ENCODE measurements at places on chromosomes 16 and 17.
A peak's percentile ranks its signal among the peaks of the same experiment; 100 is the strongest.

GRCh38 chr17:45018848-45019711 lies 32.4 kb downstream of the DCAKD start:
- peak; percentile 57 for DNase-seq

DNA sequence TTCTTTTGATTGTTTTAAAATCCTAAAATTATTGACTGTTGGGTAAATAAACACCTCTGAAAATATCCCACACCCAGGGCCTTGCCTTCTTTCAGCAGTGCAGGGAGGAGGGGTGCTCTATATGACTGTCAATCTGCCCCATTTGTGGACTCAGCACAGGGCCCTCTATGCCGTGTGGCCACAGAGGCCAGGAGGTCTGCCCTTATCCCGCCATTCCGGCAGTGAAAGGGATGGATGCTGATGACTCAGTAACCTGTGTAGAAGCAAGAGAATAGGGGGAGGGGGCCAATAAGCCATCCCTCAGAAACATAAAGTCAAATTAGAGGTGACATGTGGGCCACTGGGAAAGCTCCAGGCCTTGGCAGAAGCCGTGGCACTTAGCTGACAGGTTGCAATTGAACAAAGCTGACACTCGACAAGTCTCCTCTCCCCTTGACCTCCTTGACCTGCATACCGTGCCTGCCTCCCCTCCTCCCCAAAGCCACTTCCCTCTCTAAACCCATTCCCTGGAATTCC lies 281.4 kb upstream of the DYNLRB2 start:
- no peak for DNase-seq

DNA sequence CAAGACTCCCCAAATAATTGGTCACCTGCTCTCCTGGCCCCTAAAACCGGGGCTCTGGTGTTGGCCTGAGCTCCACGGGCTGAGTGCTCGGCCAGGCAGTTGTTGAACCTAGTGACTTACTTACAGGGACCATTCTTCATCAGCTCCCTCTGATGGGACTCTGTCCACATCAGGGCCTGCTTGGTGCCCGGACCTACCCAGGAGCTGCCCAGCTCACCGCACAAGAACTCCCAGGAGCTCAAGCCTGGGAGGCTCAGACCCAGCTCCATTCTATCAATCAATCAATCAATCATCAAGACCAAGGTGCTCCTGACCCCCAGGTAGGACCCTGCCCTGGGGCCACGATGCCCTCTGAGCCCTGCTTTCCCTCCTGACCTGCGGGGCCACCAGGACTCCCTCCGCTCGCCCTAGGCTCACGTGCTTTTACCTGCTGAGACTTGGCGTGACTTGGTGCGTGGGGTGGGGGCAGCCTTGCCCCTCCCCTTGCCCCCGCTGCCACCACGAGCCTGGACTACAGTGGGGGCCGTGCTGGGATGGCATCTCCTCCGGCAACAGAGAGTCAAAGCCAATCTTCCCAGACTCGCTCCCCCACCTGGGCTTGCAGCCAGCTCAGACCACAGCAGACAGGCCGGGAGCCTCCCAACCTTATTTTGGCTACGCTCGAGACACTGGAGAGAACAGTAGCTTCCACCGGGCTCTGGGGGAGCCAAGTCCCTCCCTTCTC lies 15.7 kb downstream of the IL34 start:
- DNase-seq, result no peak

DNA sequence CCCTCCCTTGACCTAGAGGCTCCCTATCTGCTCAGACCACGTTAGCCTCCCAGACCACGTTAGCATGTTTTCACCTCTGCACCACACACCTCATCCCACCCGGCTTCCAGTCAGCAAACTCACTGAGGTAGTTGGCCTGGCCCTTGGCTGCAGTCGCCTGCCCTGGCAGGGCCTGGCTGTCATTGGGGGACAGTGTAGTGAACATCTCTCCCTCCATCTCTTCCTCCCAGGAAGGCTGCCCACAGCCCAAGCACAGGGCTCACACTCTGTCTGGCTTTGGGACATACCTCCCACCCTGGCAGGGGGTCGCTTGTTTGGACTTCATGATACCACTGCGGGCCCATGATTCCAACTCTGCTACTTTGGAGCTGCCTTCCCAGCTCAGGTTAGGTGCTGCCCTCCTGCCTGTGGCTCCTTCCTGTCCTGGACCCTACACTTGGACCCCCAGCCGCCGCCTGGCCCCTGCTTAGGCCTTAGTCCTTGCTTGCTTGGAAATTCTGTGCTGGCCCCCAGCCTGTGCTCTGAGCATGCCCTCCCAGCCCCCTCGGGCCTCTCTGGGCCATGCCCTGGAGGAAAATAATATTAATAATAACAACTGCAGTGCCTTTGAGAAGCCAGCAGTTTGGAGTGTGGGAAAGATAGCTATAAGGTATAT lies 167.7 kb downstream of the COPRS start:
- DNase-seq, result no peak

- DNase-seq, result peak; percentile 84
These were observed 759 bp upstream of the TP53I13 start for GRCh38 chr17:29567554-29568330.

DNA sequence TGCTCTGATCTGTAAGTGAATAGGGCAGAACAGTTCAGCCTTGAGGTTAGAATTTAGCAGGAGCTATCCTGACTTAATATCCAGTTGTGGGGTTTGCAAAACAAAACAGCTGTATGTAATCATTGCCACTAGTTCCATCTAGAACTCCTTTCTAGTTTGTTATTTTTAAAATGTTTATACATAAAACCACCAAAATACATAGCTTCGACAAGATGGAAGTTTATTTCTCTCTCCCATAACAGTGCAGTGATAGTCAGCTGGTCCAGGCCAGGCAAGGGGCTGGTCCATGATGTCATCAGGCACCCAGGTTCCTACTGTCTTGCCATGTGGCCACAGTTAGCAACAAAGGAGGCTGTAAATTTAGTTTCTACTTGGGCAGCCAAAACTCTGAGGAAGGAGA lies 10.5 kb upstream of the PLK1 start:
- no peak for DNase-seq

DNA sequence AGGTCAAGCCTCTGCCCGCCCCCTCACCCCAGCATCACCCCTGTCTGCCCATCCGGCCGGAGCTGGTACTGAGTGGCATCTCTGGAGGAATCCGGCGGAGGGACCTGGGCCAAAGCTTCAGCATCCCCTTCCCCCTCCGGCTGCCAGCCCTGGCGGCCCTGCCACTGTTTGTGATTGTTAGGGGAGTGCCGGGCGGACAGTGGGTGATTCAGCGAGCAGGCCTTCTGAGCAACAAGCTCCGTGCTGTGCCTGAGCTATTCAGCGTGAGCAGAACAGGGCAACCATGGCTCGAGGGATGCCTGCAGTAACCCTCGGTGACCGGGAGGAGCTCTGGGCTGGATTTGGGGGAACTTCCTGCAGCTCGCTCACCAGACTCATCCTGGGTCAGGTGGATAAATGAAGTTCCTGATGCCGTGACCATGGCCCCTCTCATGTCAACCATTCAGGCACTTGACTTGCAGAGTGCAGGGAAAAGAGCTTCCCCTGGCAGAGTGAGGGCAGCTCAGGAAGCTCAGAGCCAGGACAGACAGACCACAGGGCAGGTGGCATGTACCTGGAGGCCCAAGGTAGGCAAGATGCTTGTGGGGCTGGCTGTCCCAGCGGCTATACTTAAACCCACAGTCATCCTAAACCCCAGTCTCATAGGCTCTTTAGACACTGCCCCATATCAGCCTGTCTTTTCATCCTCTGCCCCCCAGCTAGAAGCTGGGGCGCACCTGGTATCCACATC lies 24.3 kb upstream of the MLKL start:
- DNase-seq, result no peak

GRCh38 chr17:7220593-7221277 lies 997 bp downstream of the ACADVL start:
- peak; percentile 66 for DNase-seq

- DNase-seq, result no peak
These were observed 101.5 kb downstream of the BRIP1 start for GRCh38 chr17:61761827-61762226.

DNA sequence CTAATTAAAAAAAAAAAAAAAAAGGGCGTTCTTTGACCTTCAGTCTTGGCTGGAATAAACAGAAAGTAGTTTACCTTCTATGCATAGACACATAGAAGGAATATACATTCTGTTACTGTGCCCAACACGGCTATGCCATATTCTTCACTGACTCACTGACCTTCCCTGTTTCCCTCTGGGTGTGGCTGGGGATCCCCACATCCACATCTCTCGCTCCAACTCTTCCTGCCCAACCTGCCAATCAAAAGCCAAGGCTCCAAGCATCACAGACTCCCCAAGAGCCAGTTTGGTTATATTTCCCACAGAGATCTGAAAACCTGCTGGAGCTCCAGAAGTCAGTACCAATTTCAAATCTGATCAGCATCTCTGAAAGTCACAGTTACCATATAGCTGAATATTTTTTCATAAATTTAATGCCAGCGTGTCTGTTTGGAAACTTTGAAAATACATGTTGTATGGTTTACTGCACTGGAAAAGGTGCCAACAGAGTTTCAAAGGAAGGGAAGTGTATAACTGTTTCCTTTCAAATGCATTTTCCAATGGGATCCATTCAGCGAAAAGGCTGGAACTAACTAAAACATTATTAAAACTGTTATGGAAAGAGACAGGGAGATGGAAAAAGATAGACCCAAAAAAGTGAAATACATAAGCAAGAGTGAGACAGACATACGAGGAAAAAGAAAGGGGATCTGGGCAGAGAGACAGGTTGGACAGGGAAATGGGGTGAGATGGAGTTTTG lies 91.8 kb downstream of the SMG6 start:
- no peak for DNase-seq

DNA sequence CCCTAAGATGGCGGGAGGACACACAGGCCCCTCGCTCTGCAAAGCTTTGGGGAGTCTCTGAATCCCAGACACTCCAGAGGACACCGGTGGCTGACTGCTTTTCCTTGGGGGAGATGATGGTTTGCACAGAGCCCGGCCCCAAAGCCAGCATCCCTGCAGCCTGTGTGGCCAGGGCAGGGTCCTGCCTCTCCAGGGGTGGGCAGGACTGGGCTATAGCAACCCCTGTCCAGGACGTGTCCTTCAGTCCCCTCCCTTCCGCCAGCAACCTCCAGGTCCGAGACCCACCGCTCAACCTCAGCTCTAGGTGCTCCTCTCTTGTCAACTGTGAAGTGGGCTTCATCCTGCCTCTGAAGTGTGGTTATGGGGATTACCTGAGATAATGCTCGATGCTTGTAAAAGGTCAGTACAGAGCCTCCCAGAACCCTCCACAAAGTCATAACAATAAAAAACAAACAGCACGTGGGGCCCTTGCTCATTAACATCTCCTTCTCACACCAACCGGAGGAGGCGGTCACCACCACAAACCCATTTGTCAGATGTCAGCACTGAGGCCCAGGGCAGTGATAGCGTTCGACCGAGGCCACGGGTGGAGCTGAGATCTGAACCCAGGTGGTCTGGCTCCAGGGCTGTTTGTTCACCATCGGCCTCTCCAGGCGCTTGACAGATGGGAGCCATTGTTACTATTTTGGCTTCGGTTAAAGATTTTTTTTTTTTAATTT lies 304.8 kb downstream of the IRF8 start:
- DNase-seq, result no peak

DNA sequence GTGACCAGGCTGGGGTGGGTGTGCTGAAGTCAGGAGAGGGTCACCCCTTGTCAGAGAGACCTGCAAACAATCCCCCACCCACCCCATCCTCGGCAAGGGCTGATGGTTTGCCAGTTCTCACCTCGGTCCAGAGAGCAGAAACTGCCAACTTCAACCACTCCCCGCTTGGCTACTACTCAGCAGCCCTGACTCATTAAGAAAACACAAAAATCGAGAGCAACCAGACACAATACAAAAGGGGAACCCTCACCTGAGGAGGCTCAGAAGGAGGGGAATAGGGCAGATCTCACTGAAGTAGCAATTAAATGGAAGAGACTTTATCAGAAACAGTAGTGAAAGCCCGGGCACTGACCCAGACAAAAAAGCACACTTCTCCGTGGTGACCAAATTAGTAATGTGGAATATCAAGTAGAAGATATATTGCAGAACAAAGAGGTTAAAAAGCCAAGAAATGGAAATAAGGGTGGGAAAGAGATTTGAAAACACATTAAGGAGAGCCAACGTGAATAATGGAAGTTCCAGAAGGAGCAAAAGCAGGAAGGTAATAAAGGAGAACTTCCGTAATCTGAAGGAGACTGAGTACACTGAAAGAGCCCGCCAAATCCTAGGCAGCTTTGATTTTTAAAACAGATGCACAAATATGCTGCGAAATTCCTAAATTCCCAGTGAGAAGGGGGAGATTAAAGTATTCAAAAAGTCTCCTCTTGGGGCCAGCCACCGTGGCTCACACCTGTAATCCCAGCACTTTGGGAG lies 23.6 kb downstream of the CENPV start:
- DNase-seq, result no peak

DNA sequence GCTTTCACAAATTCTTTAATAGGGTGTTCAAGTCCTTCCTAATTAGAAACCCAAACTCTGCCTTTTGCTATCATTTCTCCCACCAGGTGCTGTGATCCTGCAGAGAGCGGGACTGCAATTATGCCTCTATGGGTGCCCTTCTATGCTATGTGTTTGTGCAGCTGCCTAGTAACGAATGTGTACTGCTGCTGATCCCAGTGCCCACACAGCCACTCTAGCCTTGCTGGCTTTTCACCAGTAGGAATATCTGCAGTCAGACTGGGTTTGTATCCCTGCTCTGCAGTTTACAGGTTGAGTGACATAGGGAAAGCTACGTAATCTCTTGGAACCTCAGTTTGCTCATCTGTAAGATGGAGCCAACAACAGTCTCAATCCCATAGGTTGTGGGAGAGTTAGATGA lies 179.6 kb upstream of the IRX3 start:
- no peak for DNase-seq

DNA sequence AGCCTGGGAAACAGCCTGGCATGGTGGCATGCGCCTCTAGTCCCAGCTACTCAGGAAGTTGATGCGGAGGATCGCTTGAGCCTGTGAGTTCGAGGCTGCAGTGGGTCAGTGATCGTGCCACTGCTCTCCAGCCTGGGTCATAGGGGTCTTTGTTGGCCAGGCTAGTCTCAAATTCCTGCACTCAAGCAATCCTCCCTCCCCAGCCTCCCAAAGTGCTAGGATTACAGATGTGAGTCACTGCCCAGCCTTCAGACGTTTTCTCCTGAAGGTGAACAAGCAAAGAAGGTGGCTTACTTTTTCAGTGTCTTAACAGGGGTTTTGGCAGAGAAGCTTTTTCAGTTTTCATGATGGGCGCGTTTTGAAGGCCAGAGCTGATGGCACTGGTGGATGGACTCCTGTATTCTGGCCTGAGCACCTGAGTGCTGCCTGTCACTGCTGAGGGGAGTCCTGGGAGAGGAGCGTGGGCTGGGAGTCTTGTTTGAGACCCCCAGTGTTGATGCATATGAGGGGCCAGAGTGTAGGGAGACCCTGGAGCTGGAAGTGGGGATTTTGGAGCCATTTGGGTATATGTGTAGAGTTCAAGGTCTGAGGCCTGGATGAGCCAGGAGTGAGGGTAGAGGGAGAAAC lies 41.4 kb downstream of the FOXK2 start:
- no peak for DNase-seq

Measured in activated naive CD8-positive, alpha-beta T cell treated with anti-CD3 and anti-CD28 coated beads, Interleukin-2, amount 50 U/mL, for 24 hours (primary cell).